A549 treated with CpdA at 1 μM for 4 hours (cell line): ENCODE measurements at places on chromosomes 12 and 14. TPM values are rescaled to one million over a fixed set of nuclear protein-coding genes. Genes with fewer than 3 reads are reported as not detected.

Gene B4GALNT1
- total RNA-seq: 36.6 to 54.4 TPM (median 48.1 TPM) in 5 replicates

Gene NXPH4
- 3.8 to 6.1 TPM (median 5.9 TPM) in 5 replicates for total RNA-seq

Gene NPFF
- not detected in 5 replicates for total RNA-seq

Gene SOAT2
- total RNA-seq: 0.17 to 0.24 TPM (median 0.21 TPM) in 4 of 5 replicates, not detected in the other

Gene CLEC4D
- not detected in 5 replicates for total RNA-seq
